ENCODE measurements at places on chromosomes 2 and 18.

GRCh38 chr2:71846072-71846471 lies 301.6 kb downstream of the CYP26B1 start:
- DNase-seq, result no peak

DNA sequence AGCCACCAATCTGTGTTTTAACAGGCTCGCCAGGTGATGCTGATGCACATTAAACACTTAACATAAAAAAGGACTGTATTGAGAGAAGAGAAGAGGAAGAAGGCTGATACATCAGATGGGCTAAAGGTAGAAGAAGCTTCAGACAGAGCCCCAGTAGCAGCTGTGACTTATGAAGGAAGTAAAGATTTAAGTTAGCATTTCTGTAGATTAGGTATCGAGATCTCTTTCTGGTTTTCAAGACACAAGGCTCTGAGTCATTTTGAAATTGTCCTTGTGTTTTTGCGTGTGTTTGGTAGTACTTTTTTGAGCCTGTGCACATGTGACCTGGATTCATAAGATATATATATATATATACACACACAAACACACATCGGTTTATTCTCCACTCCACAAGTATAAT lies 40.6 kb upstream of the GCFC2 start:
- no peak for DNase-seq

- DNase-seq, result no peak
Measured at GRCh38 chr2:214856137-214856536, 46.7 kb upstream of the BARD1 start.

DNA sequence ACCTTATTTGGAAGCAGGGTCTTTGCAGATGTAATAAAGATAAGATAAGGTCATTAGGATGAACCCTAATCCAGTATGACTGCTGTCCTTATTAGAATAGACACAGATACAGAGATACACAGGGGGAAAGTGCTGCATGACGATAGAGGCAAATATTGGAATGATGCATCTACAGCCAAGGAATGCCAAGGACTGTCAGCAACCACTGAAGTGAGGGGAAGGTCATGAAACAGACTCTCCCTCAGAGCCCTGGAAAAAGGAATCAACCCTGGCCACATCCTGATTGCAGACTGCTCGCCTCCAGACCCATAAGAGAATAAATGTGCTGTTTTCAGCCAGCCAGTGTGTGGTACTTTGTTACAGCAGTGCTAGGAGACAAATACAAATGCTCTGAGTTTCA lies 14.8 kb downstream of the TMEM237 start:
- DNase-seq, result no peak

DNA sequence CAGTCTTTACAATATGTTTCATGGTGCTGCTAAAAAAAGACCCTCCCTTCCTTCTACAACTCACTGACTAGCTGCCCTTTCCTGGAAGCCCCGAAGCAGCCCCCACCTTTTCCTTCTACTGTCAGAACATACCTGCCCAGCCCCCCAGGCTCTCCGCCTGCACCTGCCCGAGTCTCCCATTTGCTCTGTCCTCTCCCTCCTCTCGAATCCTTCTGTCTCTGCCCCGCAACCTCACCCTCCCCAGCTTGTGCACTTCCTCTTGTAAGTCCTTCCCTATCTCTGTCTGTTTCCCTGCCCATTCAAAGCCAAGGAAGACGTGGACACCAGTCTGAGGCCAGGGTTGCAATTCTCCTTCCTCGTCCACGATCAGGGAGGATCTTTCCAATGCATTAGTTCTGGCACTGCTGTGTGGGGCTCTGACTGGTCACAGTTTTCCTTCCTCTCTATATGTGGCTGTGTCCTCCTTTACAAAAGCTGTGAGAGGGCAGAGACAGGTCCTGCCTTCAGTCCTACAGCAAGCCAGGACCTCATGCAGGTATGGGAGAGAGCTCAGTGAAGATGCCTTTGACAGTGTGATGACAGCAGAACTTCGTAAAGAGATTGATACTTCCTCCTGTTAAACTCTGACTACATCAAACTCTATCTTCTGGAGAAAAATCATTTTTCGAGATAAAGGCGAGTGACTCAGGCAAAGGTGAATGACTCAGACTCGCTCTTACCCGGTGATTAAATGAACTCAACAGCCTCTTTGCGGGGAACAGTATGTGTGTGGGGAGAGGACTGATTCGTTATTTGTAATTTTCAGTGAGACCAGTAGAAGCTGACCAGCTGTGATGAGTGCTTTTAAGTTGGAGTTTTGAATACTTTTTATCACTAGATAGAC lies 14.2 kb downstream of the TNFRSF11A start:
- no peak for DNase-seq

DNA sequence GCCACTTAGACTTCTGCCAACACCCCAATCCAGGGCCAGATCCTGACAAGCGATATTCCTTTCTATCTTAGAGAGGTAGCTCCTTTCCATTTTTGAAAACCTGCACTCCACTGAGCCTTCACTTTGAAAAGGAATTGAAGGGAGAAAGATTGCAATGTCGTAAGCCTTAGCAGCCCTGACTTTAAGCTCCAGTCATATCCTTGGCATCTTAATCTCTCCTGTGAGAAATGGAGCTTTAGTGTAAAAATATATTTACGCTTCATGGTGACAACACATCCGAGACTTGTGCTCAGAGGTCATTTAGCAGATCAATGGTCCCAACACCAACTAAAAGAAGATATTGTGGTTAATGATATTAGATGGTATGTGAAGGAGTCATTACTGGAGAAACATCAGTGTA lies 235.8 kb upstream of the MEX3C start:
- no peak for DNase-seq

GRCh38 chr18:59070181-59070912 lies 69.3 kb upstream of the SEC11C start:
- DNase-seq, result peak; percentile 34

GRCh38 chr2:232532419-232532818 lies 6.5 kb downstream of the CHRND start:
- no peak for DNase-seq

- DNase-seq, result peak; percentile 13
Measured at GRCh38 chr18:58996131-58996641, 131.5 kb downstream of the ZNF532 start.

- no peak for DNase-seq
Measured at GRCh38 chr18:26550998-26551694, 2.8 kb upstream of the KCTD1 start.

DNA sequence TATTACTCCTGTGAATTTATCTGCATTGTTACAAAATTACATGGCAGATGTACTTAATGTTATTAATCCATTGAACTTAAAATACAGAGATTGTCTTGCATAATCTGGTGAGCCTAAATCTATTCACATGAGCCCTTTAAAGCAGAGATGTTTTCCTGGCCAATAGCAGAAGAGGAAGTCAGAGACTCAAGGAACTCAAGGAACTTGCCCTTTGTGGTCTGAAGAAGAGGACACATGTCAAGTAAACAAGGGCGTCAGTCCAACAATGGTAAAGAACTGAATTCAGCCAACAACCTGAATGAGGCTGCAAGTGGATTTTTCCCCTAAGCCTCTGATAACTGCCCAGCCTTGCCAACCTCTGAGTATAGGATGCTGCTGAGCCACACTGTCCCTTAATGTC lies 356.3 kb upstream of the PKDCC start:
- no peak for DNase-seq

- no peak for DNase-seq
Measured at GRCh38 chr2:3160751-3161330, 216.8 kb downstream of the EIPR1 start.

All from NCI-H2029 (cell line).